ENCODE measurements at places on chromosomes 2 and 18. TPM values are rescaled to one million over a fixed set of nuclear protein-coding genes. Genes with fewer than 3 reads are reported as not detected.
A peak's percentile ranks its signal among the peaks of the same experiment; 100 is the strongest.

Gene ASXL3
- polyA plus RNA-seq, result 0.92 TPM

Gene GALR1
- polyA plus RNA-seq, result not detected

DNA sequence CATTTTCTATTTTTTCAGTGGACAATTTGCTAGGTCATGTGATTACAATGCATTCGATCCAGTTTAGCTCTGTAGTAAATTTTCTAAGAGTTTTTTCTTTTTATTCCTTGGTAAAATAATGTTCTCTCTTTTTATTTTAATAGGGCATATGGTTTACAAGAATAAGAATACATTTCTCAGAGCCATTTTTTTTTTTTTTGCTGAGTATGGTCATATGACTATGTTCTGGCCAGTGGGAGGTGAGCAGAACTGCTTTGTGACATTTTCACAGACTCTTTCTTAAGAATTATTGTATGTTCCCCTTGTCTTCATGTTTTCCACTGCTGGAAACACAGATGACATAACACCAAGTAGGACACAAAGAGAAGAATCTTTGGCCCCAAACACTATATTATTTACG, 626.6 kb upstream of the FSHR start:
- DNase-seq, result no peak
- H3K4me3 ChIP-seq, result no peak overlapping the region
- H3K27me3 ChIP-seq, result no peaks in the 10 kb centered on the region
- H3K4me1 ChIP-seq, result no peaks in the 10 kb centered on the region

DNA sequence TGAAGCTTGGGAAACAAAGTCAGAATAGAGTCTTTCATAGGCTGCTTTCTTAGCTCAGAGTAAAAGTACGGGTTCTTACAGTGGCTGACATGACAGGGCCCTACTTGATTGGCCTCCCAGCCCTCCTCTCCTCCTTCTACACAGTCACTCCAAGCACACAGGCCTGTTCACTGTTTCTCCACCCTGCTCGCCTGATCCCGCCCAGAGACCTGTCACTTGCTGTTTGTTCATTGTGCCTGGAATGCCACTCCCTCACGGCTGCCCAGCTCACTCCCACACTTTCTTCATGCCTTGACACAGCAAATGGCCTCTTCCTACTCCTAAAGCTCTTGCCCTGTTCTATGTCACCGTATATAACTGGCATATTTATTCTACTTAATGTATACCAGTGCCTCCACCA, 104.8 kb downstream of the MAP4K4 start:
- no peak for DNase-seq
- peaks cover 59% of the 10 kb centered on the region for H3K4me1 ChIP-seq
- no peaks in the 10 kb centered on the region for H3K27me3 ChIP-seq
- H3K4me3 ChIP-seq, result no peak overlapping the region
- H3K27ac ChIP-seq, result no peak overlapping the region

GRCh38 chr2:197460649-197461048, 7.3 kb downstream of the COQ10B start:
- no peak overlapping the region for H3K4me3 ChIP-seq
- no peaks in the 10 kb centered on the region for H3K27me3 ChIP-seq
- peaks cover 57% of the 10 kb centered on the region for H3K36me3 ChIP-seq
- peaks cover 6% of the 10 kb centered on the region for H3K4me1 ChIP-seq

DNA sequence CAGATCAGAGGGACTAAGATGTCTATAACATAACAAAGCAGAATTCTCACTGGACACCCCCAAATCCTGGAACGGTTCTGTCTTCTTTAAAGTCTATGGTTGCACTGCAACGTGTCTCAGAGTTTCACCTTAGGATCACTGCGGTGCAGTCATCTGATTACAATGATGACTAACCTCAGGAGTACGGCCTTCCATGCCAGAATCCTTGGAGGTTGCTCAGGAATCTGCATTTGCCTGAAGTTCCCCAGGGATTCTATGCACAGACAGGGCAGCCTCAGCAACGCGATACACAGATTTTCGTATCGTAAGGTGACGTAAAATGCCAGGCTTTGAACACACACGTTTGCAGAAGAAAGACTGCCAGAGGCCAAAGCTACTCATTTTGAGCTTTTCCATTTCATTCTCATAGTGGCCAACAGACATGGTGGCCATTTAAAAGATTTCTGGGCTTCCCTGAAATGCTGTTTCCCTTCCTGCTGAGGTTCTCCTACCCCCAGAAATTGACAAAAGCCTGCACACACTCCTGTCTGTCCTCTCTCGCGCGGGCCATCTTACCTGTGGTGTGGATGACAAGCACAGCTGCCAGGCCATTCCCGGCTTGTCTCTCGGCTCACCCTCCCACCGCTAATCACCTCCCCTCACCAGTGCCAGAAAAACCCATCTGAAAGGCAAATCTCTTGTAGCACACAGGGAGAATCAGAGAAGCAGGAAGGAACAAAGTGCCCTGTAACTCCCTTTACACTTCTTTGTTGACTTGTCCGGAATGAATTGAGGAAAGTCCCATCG, 148.8 kb downstream of the ACKR3 start:
- H3K27me3 ChIP-seq, result no peaks in the 10 kb centered on the region
- no peak overlapping the region for H3K27ac ChIP-seq
- no peaks in the 10 kb centered on the region for H3K4me1 ChIP-seq
- no peak overlapping the region for H3K4me3 ChIP-seq
- DNase-seq, result no peak
- no peaks in the 10 kb centered on the region for H3K36me3 ChIP-seq

- H3K4me1 ChIP-seq, result no peaks in the 10 kb centered on the region
- no peaks in the 10 kb centered on the region for H3K27me3 ChIP-seq
- H3K36me3 ChIP-seq, result no peaks in the 10 kb centered on the region
- no peak overlapping the region for H3K4me3 ChIP-seq
- DNase-seq, result no peak
Measured at GRCh38 chr2:213640738-213641425, 356.6 kb downstream of the SPAG16 start.

GRCh38 chr2:18674309-18674708, 84.9 kb upstream of the NT5C1B start:
- no peak for DNase-seq
- H3K4me1 ChIP-seq, result no peaks in the 10 kb centered on the region
- H3K27ac ChIP-seq, result no peak overlapping the region

GRCh38 chr2:216710551-216711301, 15.4 kb upstream of the IGFBP5 start:
- H3K4me1 ChIP-seq, result no peaks in the 10 kb centered on the region
- DNase-seq, result peak; percentile 89
- H3K27ac ChIP-seq, result peak overlapping the region; percentile 90
- H3K4me3 ChIP-seq, result no peak overlapping the region
- no peaks in the 10 kb centered on the region for H3K27me3 ChIP-seq
